Stimulated activated CD4-positive, alpha-beta T cell treated with anti-CD3 and anti-CD28 coated beads, Interleukin-1b, Interleukin-23, amount 100 ng/mL, for 1 hour (primary cell): ENCODE measurements at places on chromosomes 6 and 20.

DNA sequence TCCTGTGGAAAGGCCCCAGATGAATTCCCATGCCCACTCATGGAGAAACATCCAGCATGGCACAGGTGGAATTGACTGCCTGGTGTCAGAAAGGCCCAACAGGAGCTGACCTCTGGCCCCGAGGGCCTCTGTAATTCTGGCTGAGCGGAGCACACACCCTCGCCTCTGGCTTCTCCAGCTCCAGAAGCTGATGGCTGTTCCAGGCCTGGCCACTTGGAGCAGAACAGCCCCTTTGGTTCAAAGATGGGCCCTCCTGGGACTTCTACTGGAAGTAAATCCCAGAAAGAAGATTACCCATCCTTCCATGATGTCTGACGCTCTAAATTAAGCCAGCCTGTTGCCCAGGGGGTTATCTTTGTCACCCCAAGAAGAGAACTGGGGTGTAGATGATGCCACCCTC, 275.1 kb upstream of the CDH4 start:
- no peak for DNase-seq

DNA sequence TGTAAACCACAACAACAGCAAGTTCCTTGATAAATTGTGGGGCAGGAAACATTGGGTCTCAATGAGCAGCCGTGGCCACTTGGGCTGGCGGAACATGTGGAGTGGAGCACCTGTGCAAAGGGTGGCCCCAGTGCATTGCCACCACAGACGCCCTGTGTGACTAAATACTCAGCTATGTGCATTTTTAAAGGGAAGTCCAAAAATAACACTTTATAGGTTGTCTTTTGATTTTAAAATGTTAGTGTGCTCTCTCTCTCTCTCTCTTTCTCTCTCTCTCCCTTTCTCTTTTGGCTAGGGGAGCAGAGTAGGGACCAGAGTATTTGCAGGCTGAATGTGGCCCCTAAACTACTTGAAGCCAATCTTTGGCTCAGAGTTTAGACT, 236.3 kb downstream of the BCAS1 start:
- DNase-seq: no peak

DNA sequence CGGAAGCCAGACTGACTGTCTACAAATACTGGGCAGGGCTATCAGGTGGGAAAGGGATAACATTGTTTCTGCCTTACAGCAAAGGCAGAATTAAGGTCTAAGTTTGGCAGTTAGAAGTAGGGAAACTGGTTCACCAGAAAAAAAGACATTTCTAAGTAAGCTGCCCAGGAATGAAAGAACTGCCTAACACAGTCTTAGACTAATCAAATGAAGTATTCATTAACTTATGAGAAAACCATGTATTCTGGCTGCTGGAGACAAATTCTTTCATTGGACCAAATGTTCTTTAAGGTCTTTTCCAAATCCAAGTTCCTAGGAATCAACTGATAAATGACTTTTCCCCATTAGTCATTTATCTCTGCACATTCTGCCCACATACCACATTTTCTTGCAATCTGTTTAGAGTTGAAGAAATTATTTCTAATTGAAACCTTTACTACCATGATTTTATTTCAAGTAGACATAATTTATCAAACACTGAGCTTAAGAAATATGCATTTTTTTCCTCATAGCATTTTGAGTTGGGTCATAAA, 120.3 kb upstream of the OGFRL1 start:
- no peak for DNase-seq

DNA sequence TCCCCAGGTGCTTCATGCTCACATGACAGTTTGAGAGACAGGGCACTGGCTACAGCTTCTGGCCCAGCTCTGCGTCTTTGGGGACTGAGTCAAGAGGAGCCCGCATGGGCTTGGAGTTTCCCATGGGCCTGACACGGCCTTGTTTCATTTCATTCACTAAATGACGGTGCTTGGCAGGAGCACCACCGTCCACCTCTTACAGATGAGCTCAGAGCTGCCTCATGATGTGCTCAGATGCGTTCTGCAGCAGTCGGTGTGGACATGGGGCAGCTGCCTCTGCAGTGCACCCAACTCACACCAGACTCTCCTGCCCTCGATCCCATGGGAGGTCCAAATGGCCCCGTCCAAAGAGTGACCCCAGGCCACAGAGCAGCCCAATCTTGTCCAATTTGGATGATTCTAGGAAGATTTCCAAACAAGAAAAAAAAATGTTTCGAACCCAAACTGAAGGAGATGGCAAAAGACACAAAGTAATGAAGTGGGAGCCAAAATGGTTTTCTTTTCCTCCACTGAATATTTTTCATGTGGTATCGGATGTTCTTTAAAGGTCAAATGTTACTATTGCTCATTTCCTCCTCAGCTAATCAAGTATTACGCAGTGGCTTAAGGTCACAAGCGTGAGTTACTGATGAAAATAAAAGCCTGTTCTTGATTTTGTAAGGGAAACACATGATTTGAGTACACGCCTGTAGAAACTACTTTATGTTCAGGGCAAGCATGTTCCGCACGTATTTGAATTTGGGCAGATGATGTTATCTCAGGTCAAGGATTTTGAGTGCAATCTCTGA, 524.2 kb downstream of the CDH26 start:
- DNase-seq: no peak

GRCh38 chr6:3410385-3411360, 46.2 kb downstream of the SLC22A23 start:
- DNase-seq: peak; percentile 34
